ENCODE measurements at places on chromosomes 13 and 19. TPM values are rescaled to one million over a fixed set of nuclear protein-coding genes. Genes with fewer than 3 reads are reported as not detected.

The ZNF134 gene
- polyA plus RNA-seq: 28.1 TPM

The LAIR1 gene
- polyA plus RNA-seq: 10.6 TPM

The SPTBN4 gene
- 3.3 TPM for polyA plus RNA-seq

The TUBA3C gene
- not detected for polyA plus RNA-seq

The GSX1 gene
- not detected for polyA plus RNA-seq

The KLF12 gene
- 33.8 TPM for polyA plus RNA-seq

The ERICH4 gene
- 4.8 TPM for polyA plus RNA-seq

The NCCRP1 gene
- polyA plus RNA-seq: 3.9 TPM

The SH3GL1 gene
- 77.6 TPM for polyA plus RNA-seq

All from left renal pelvis (tissue), 4 donors.